D341Med (cell line): ENCODE measurements at places on chromosomes 2 and 18.

- DNase-seq = no peak
Observed at GRCh38 chr2:201926067-201926466, 107.6 kb upstream of the FZD7 start.

GRCh38 chr2:127106457-127106990 is 430 bp downstream of the BIN1 start:
- DNase-seq = no peak

DNA sequence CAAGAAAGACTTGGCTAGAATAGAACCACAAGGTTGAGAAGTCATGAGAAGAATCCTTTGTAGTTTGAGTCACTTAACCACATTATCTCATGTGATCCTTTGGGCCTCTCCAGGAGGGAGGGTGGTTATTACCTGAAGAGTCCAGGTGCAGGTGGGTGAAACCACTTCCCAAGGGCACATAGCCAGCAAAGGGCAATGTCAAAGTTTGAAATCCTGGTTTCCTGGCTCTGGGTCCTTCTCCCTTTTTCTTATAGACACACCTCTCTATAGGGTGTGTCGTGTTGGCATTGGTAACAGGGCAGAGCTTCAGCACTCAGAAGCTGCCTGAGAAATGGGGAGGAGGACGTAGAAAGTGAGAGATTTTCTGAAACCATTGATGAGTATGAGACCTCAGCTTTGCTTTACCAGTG is 137.9 kb downstream of the MGAT5 start:
- no peak for DNase-seq

- DNase-seq = no peak
Observed at GRCh38 chr18:48715711-48716361, 177.0 kb downstream of the CTIF start.

- DNase-seq = no peak
Observed at GRCh38 chr2:17793803-17794354, 22.4 kb upstream of the MSGN1 start.

DNA sequence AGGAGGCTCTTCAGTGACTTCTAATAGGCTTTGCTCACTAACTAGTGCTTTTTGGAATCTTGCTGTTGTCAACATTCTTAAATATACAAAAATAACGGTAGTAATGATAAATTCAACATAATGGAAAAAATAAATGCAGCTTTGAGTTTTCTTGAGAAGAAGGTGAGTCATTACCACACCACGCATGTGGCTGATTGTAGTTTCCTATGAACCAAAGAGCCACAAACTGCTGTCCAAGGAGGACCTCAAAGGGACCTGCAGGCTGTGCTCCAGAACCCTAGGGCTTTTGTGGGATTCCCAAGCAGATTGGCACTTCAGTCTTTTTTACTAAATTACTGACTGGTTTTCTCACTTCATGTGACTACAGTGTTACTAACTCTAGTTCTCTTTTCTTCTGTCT is 66.7 kb downstream of the TPGS2 start:
- DNase-seq = no peak

GRCh38 chr2:47799031-47799609 is 16.2 kb downstream of the MSH6 start:
- DNase-seq = no peak

DNA sequence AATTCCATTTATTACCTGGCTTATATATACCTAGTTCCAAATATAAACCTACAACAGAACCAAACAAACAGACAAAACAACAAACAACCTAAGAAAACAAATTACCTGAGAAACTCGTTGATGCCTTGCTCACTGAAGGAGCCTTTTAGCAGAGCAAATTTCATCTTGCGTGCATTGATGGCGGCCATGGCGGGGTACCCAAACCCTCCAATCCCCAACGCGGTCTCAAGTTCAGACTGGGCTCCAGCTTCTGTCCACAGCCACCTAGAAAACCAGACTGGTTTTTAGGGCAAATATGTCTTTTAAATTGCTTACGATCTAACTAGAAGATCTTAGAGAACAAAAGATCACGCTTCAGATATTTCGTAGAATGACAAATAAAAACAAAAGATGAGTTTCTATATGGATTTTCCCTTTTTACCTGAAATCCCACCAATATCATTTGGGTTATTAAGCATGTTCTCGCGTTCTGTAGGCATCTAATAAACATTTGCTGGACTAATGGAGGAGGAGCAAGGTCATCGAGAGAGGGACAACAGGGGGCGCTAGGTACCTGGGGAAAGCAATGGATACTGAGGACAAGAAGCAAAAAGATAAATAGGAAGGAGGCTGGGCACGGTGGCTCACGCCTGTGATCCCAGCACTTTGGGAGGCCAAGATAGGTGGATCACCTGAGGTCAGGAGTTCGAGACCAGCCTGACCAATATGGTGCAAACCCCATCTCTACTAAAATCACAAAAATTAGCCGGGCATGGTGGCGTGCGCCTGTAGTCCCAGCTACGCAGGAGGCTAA is 25.2 kb downstream of the PDIA6 start:
- DNase-seq = peak; percentile 35

DNA sequence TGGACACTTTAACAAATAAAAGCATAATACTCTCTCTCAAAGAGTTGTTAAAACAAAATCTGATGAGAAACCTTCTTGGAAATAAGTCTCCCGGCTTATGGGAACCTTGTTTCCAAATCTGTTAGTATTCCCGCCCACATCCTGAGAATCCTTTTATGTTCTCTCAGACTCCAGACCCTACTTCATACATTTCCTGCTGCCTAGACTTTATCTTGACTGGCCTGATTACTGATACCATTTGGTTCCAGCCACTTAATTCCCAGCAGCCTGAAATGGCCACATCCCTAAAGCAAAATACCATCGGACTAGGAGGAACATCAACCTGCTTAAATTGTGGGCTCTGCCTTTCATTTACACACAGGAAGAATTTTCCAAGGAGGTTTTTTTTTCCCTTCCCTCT is 79.1 kb upstream of the CYP1B1 start:
- DNase-seq = no peak

DNA sequence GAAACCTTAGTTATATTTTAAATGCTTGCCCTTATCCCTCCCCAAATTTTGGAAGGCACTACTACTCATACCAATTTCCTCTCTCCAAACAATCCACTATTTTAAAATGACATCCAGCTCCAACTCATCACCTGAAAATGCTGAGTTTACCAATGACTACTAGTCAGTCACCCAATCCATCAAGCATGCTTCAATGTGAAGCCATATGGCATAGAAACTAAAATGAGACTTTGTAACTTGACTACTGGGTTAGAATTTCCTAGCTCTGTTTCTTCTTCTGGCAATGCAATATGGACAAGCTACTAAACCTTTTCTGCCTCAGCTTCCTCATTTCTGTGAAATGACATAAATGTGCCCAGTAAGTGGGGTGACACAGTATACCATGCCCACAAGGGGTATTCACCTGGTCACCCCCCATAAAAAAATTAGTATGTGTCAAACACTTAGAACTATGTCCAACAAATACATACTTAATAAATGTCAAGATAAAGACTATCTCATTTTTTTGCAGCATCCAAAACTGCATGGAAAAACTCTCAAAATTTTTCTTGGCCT is 10.0 kb upstream of the STPG4 start:
- no peak for DNase-seq

DNA sequence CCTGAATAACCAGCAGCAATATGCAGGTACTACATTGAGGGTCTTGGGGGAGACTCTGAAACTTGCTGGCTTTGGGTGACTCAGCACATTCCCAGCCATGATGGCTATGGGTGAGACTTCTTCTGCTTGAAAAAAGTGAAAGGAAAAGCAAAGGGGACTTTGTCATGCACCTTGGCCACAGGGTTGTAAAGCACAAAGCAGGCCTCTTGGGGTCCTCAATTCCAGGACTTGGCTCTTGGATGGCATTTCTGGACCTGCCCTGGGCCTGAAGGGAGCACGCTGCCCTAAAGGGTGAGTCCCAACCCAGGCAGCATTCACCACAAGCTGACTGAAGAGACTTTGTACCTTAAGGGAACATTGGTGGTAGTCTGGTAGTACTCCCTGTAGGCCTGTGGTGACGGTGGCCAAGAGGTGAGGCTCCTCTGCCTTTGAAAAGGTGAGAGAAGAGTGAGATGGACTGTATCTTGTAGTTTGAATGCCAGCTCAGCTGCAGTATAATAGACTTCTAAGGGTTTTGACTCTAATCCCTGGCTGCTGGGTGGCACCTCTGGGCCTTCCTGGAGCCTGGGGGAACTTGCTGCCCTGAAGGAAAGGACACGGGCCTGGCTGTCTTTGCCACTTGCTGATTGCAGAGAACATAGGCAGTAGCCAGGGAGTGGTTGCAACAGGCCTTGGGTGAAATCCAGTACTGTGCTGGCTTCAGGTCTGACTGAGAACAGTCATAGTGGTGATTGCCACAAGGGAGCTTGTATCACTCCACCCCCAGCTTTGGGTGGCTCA is 36.5 kb upstream of the CYTIP start:
- DNase-seq = no peak

DNA sequence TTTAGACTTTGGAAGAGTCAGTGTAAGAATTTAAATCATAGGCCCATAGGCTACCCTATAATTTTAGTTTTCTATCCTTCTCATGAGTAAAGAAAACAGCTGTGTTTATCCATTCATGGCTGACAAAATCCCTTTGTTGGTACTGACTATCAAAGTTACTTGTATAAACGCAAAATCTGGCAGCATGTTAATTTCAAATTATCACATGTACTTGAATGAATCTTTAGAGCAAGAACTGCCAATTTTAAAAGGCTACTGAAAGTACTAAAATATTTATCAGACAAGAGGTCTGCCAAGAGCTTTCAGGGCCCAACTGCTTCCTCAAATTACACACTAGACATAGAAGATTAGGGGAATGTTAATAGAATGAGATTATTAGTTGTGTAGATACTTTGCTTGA is 66.6 kb downstream of the MYL12B start:
- DNase-seq = no peak

GRCh38 chr2:3626812-3627499 is 31.0 kb upstream of the ALLC start:
- peak; percentile 14 for DNase-seq

DNA sequence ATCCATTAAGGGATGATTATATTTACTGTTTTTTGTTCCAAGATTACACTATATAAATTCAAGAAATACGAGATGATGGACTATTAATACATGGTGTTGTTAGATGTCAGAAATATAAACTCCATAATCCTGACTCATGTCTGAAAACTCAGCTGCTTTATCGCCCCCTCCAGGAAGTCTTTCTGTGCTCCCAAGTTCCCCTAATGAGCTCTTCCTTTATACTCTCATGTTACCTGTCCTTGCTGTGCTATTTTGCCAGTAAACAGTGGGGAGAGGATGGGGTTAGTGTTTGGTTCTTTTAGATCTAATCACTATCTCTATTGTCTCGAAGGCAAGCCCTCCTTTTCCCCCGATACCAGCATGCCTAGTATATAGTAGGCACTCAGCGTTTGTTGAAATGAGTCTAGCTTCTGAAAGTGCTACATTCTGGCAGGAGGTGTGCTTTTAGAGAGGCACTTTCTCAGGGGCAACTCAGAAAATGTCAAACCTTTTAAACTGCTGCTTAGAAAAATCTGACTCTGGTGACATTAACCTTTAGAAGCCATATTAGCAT is 21.4 kb upstream of the BARD1 start:
- DNase-seq = no peak

- DNase-seq = no peak
Observed at GRCh38 chr2:206011018-206011614, 74.9 kb downstream of the INO80D start.

GRCh38 chr18:49863769-49864621 is 50.7 kb upstream of the ACAA2 start:
- DNase-seq = no peak

- no peak for DNase-seq
Observed at GRCh38 chr18:76953156-76953555, 130.8 kb downstream of the ZNF236 start.
